ENCODE measurements at places on chromosomes 6 and 20.

GRCh38 chr20:32510601-32511357 is 74.4 kb downstream of the NOL4L start:
- no peak for DNase-seq

DNA sequence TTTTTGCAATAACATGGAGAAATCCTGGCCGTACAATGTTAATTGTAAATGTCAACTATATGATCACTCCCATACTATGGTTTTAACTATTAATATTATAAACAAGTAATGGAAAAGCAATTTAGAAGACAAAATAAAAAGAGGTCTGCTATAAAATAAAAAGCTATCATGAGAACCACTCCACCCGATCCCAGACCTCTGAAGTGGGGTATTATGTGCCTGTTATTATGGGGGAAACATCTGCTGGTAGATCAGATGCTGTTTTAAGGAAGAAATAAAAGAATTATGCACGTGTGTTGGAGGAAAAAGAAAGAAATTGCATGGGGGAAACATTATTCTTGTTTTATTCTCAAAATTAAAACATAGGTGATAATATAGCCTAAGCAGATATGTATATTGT is 615.7 kb upstream of the ARID1B start:
- DNase-seq, result no peak

DNA sequence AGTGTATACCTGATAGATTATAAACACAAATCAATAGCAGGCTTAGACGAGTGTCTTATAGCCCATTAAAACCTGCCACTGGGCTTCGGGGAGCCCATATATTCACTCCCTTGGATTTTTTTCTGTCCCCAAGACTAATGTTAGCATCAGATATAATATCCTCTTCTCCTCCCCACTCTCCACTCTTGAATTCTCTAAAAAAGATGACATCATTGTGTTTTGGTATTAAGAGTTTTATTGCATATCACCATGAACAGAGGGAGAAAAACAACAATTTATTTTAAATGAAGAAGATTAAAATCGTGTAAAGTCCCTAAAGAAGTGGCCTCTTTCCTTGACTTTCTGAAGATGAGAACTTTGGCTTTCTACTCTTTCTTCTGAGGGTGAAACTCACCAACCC is 84.4 kb downstream of the MLIP start:
- DNase-seq, result no peak

- peak; percentile 45 for DNase-seq
These were observed 806 bp downstream of the MICAL1 start for GRCh38 chr6:109454496-109455436.

DNA sequence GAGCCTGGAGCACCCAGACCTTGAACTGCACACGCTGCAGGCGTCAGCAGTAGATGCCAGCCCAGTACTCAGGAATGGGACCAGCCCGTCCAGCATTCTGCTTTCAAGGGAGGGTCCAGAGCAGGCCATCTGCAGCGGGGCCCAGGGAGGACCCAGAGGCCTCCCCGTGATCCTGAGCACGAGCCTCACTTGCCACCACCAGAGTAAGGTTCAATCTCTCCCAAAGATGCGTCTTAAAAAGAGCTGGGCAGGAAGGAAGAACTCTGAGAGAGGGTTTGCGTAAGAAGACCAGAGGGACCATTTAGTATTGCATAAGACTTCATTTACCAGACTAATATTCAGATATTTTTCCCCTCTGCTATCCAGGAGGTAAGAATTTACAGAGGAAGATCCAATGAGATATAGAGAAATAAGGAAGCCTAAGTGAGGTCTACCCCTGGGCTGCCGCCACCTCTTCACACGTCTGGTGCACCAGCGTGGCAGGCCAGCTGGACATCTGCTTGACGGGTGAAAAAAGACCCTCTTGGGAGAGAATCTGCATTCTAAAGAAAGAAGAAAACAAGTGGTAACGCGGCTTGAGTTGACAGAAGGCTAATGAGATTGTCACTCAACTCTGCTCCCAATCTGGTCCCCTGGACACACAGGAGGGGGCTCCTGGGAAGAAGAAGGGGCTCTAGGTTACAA is 107.3 kb downstream of the PRND start:
- no peak for DNase-seq

- no peak for DNase-seq
These were observed 23.7 kb downstream of the PLCB1 start for GRCh38 chr20:8155812-8156211.

DNA sequence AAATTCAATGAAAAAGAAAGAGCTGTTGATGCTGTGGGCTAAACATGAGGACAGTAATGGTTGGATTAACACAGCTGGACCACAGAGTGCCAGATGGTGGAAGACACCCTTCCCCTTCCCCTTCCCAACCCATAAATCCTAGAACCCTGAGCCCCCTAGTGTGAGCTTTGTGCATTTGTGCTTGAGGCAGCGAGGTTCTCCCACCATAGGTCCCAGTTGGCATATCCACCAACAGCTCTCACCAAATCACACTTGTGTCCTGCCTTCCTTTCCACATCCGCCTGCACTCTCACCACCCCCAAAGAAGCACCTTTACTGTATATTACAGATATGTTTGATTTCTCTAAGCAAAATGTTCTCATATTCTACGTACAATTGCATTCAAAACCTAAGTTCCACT is 32.8 kb upstream of the HBS1L start:
- DNase-seq, result no peak

DNA sequence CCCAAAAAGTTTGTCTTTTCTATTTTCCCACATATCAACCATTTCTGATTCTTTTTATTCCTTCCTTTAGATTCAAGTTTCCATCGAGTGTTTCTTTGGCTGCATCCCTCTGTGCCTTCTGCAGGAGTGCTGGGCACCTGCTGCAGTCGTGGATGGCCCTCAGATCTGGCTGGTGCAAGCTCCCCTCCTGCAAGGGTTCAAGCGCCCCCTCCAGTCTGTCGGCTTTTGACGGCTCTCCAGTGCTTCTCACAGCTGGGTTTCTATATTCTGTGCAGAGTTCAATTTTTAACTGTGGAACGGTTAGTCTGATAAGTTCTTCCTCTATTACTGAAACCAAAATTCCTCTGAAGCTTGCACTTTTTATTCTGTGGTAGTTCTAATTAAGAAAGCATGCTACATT is 132.1 kb downstream of the HUS1B start:
- DNase-seq, result no peak
